Inflammatory macrophage treated with lipopolysaccharide for 1 hour (primary cell): ENCODE measurements at places on chromosomes 4 and X.

GRCh38 chrX:103734125-103734760 is 23.5 kb downstream of the TMEM31 start:
- DNase-seq: no peak

DNA sequence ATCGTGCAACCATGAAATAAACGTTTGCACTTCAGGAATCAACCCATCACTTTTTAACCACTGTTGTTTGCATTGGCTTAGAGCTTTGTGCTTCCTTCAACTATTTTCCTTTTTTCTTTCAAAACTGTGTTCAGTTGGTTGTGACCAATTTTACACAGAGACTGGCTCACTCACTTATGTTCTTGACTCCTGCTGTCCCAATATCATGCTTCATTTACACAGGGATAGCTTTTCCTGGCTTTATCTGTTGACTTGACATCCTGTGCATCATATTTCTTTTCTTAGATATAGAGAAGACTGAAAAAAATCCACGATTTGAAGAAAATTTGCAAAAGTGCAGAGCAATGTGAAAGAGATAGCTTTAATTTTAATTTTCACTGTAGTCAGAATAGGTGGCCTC is 38.8 kb downstream of the REPS2 start:
- no peak for DNase-seq

- peak; percentile 62 for DNase-seq
Observed at GRCh38 chrX:47380268-47380667, 9.9 kb downstream of the ZNF157 start.

GRCh38 chrX:26557691-26558321 is 341.8 kb downstream of the MAGEB5 start:
- no peak for DNase-seq

DNA sequence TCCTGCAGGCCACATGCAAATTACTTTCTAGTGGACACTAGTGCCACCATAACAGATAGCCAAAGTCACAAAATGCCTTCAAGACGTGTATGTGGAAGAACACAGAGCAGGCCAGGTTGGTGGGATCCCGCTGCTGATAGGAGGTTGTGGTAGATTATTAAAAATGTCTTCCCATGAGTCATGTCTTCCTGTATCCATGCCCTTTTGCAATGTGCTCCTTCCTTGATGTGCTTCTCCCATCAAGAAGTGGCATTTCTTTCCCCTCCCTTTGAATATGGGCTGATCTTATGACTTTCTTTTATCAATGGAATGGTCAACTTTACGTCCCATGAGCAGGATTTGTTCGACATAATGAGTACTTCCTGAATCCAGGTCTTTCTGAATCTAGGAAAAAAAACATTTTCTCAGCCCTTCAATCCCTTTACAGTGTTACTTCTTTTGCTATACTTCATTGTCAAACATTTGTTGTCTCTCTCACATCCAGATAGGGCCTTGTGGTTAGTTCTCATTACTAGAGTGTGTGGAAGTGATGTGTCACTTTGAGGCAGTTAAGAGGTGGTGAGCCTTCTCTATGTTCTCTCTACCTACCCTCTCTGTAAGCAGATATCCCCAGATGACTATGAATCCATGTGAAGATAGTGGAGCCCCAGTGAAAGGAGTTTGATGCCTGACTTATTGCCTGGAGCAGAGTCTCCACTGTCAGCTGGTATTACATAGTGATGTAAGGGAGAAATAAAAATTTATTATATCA is 519.2 kb upstream of the DIPK2B start:
- no peak for DNase-seq

- peak; percentile 35 for DNase-seq
Observed at GRCh38 chr4:109977854-109978501, 65.3 kb downstream of the EGF start.

GRCh38 chrX:22155126-22155525 is 117.6 kb upstream of the CBLL2 start:
- no peak for DNase-seq

GRCh38 chrX:15334561-15334960 is 762 bp downstream of the PIGA start:
- peak; percentile 39 for DNase-seq

DNA sequence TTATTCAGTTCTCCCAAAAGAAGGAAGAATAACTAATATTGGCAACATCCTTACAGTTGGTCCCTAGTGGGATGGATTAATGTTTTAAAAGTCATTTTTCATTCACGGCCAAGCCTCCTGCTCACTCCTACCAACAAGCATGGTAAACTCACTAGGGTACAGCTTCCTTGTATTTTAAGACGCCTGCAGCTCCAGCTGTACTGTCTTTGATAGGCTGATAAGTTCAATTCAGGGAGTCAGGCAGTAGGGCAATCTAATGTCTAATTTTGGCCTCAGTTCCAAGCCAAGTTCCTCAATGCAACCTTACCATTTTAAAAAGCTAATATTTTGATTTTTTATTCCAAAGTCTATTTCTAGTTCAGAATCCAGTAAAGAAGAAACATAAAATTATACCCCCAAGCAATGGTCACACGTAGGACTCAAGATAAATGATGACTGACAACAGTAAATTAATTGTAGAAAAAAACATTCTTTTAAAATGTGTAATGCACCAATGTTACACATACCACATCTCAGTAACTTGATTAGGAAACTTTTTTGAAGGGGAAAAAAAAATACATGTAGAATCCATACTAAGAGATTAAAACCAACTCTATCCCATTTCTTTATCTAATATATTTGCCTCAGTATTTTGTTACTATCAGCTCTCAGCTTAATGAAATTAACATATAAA is 9.3 kb downstream of the LCORL start:
- no peak for DNase-seq

DNA sequence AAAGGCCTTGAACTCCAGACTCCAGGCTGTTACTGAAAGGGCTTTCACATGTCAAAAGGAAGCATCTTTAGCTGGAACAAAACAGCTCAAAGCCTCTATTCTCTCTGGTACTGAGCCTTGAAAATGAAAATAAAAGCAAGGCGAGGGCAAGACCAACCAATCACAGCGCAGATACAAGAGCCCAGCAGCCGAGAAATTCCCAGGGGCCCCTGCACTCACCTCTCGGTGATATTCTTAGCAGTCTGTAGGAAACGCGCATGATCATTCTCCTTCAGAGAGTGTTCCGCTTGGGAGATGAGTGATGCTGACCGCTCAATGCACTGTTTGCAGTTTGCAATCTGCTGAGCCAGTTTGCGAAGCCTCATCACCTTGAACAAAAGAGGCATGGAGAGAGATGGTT is 138.1 kb downstream of the MID1 start:
- no peak for DNase-seq

GRCh38 chr4:13546941-13547484 is 2.7 kb upstream of the NKX3-2 start:
- no peak for DNase-seq

DNA sequence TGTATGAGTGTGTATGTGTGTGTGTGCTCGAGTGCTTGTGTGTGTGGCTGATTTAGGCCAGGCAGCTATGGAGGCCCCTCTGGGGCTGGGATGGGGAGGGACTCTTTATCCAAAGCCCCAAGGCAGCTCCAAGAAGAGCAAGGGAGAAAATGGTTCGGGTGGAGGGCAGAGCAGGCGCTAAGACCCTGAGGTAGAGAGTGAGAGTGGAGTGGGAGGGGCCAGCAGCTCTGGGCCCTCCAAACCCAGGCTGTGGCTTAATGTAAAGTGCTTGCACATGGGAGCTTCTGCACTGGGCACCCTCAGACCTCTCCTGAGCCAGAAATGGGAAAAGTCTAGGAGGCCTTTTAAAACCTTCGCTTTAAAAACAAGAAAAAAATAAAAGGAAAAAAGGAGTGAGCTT is 233.5 kb upstream of the PSAPL1 start:
- no peak for DNase-seq

- peak; percentile 13 for DNase-seq
Observed at GRCh38 chr4:174058846-174059245, 224.6 kb downstream of the FBXO8 start.

- no peak for DNase-seq
Observed at GRCh38 chr4:41874873-41875272, 60.4 kb upstream of the TMEM33 start.

DNA sequence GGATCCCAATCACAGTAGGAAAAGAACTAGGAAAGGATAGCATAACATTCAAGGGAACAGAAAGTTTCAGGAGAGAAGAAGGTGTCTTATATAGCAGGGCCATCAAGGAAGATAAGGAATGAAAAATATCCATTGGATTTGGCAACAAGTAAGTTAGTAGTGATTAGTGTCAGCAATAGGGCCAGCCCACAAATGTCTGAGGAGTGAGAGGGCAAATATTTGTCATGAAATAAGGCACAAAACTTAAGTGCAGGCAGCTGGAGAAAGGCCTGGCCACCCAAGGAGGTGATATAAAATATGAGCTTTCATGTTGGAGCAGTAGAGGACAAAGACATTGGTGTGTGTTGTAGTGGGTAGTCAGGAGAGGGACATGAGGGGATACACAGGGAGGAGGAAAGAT is 132.1 kb downstream of the COL4A6 start:
- no peak for DNase-seq

- DNase-seq: no peak
Observed at GRCh38 chr4:71593311-71593710, 190.6 kb downstream of the GC start.

- peak; percentile 66 for DNase-seq
Observed at GRCh38 chrX:133670383-133670782, 255.1 kb upstream of the GPC4 start.

- DNase-seq: no peak
Observed at GRCh38 chr4:180947425-180947824, 1295.8 kb upstream of the TENM3 start.

DNA sequence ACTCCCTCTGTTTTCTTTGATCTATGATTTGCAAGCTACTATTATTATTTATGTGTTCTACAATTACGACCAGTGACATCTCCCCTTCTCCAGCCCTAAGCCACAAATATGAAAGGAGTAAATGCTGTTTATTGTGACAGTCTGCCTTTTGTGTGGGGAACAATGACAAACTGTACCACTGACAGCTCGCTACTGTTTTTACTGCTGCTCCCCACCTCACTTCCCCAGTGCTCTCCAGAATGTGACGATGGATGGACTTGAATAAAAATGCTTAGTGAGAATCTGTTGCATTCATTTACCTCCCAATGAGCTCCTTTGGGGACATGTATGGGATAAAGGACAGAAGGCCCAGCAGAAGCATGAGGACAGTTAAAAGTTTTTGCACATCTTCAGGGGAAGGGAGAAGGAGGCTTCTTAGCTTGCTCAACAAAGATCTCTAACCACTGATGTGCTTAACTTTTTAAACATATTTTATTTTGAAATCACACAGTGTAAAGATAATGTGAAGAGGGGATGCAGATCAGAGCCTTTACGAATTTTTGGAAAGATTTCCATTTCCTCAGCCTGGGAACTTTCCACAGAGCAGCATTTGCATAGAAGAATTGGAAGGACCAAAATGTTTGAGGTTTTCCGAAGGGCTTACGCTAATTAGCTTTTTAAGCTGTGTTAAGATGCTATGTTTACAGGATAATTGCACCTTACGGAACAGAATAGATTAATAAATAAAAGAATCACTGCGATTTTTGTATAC is 485.1 kb upstream of the TENM3 start:
- DNase-seq: no peak

DNA sequence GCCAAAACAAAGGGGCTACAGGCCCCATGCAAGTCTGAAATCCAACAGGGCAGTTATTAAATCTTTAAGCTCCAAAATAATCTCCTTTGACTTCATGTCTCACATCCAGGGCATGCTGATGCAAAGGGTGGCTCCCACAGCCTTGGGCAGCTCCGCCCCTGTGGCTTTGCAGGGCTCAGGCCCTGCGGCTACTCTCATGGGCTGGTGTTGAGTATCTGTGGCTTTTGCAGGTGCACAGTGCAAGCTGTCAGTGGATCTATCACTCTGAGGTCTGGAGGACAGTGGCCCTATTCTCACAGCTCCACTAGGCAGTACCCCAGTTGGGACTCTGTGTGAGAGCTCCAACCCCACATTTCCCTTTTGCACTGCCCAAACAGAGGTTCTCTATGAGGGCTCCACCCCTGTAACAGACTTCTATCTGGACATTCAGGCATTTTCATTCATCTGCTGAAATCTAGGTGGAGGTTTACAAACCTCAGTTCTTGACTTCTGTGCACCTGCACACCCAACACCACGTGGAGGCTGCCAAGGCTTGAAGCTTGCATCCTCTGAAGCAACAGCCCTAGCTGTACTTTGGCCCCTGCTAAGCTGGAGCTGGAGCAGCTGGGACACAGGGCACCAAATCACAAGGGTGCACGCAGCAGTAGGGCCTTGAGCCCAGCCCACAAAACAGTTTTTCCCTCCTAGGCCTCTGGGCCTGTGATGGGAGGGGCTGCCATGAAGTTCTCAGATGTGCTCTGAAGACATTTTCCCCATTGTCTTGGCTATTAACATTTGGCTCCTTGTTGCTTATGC is 154.8 kb upstream of the PDE5A start:
- DNase-seq: no peak

DNA sequence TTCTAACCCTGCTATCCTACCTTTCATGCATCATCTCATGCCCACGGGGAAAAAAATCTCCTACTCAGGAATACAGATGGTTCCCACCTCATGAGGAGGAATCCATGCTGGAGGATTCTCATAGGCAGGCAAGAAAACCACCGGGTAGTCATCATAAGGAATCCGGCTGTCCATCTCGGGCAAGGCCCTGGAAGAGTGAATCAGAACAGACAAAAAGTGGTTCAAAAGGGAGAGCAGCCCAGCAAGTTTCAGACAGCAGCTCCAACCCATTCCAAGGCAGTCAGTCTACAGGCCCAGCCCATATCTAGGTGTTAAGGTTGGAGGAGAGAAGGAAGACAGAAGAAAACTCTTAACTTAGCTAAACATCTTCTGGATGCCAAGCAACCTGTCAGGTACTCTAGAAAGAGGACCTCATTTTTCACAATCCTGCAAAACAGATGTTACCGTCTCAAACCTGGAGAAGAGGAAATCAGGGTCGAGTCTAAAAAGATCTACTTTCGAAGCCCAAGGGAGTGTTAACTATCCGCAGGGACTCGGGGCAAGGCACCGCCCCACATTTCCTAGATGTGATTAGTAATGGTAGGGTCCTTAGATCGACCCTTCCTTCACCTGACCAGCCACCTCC is 447 bp downstream of the PDZD11 start:
- no peak for DNase-seq

GRCh38 chrX:71296806-71297205 is 4.7 kb upstream of the ITGB1BP2 start:
- DNase-seq: no peak

- DNase-seq: no peak
Observed at GRCh38 chr4:3239998-3240920, 8.7 kb upstream of the MSANTD1 start.

DNA sequence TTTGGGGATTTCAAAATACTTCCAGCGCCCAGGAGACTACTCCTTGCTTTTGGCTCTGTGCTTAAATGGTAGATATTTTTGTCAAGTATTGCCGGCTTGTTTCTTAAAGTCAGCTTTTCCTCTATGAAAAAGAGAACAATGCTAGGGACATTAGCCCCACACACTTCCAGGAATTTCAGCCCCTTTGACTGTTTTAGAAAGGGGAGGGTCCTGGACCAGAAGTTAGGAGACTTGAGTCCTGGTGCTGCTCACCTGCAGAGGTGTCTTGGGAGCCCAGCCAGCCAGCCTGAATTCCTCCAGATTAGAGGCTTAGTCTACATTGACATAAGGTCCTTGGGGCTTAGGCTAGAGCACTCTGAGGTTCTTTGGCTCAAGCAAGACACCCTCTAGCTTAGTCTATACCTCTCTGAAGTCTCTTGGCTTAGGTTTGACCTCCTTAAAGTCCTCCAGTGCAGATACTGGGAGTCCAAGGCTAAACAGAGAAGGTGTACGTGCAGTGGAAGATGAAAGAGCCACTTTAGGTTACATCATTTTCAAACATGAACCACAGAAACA is 1.6 kb upstream of the SETD7 start:
- DNase-seq: no peak
